ENCODE measurements at places on chromosomes 16 and 17.

DNA sequence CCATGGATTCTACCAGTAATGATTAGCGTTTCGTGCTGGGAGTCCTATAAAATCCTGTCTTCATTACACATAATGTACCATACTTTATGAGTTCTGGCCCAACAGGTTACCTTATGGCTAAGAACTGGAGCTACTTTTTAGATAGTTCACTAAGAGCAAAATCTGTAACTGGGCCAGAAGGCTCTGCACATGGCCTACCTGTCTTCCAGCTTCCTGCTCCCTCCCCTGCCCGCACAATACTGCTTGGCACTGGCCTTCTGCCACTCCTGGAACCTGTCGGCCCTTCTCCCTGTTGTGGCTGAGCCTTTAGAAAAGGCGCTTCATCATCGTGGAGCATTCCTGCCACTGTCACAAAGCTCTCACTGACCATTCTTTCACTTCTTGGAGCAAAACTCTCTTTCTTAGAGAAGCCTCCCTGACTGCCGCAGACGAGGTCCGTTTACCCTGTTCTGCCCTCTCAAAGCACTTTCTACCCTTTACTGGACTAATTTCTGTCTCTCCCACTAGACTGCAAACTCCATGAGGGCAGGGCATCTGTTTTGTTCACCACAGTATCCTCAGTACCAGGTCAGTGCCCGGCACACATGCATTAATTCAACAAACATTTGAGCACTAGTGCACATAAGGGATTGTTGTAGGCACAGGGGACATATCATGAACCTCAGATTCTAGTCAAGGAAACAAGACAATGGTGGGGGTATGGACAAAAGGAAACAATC is 116.5 kb downstream of the PARN start:
- H3K27ac ChIP-seq = no peak overlapping the region
- no peaks in the 10 kb centered on the region for H3K27me3 ChIP-seq
- no peaks in the 10 kb centered on the region for H3K4me1 ChIP-seq
- H3K4me3 ChIP-seq = no peak overlapping the region

DNA sequence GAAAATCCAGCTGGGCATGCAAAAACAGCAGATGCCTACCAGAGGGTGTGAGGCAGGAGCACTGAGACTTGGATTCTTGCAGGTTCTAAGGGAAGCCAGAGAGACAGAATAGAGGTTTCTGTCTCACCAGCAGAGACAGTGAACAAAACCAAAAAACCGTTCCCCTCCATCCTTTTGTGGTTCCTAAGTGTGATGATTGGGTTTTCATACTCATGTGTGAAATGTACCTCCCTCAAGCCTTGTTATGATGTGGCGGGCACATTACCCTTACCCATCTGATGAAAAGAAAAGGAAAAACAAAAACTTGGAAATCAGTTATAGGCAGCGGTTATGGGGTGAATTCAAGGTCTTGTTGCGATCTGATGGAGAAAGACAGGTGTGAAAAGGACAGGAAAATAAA is 172.6 kb upstream of the CDH13 start:
- no peak overlapping the region for H3K27ac ChIP-seq
- no peak overlapping the region for H3K4me3 ChIP-seq
- no peak for DNase-seq

DNA sequence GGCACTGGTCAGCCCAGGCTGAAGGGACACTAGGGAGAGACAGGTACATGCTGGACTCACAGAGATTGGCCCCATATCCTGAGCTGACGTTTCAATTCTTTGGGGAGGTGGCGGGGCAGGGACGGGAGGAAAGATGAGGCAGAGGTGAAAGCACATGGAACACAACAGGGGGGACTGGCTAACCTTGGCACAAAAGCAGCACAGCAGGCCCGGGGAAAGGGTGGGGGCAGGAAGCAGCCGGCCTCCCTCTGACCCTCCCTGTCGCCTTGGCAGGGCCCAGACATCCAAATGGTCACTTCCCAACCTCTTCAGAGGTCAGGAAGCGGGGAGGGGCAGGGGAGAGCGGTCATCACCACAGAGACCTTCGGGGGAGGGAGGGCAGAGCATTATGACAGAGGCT is 6.6 kb downstream of the VAT1 start:
- H3K36me3 ChIP-seq = peaks cover 43% of the 10 kb centered on the region
- no peaks in the 10 kb centered on the region for H3K27me3 ChIP-seq
- H3K4me1 ChIP-seq = peaks cover 14% of the 10 kb centered on the region
- no peak for DNase-seq
- H3K27ac ChIP-seq = no peak overlapping the region

DNA sequence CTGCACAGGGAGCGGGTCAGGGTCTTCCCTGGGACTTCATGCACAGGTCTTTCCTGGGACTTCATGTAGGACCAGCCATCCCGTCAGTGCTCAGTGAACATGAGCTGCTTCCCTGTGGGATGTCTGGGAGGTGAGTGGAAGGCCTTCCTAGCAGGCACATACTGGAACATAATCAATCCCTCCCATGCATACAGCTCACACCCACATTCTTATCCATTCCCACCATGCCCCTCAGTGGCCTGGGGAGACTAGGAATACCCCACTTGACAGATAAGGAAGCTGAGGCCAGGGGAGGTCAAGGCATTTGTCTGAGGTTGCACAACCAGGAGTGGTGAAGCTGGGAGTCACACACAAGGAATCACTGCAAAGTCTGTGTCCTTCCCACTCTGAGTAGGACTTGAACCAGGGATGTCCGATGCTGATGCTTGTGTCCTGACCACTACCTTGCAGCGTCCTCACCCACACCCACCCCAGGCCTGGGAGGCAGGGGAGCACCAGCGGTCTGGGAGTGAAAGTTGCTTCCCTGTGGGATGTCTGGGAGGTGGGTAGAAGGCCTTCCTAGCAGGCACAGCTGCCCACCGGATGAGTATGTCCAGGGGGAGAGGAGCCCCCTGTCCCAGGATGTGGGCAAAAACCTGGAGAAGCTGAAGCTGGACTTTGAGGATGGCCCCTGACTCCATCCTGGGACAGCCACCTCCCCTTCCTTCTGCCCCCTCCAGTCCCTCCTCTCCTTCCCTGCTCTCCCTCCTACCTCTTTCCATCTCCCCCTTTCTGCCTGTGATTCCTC is 1.0 kb upstream of the NLRC5 start:
- no peaks in the 10 kb centered on the region for H3K36me3 ChIP-seq
- H3K4me3 ChIP-seq = no peak overlapping the region
- no peak for DNase-seq
- H3K27me3 ChIP-seq = peaks cover 32% of the 10 kb centered on the region
- H3K4me1 ChIP-seq = peaks cover 2% of the 10 kb centered on the region

GRCh38 chr17:38942696-38943334 is 17.4 kb downstream of the LASP1NB start:
- no peaks in the 10 kb centered on the region for H3K36me3 ChIP-seq
- no peaks in the 10 kb centered on the region for H3K27me3 ChIP-seq
- H3K4me3 ChIP-seq = no peak overlapping the region
- DNase-seq = no peak

- peak; percentile 90 for DNase-seq
- peaks cover 13% of the 10 kb centered on the region for H3K36me3 ChIP-seq
- no peak overlapping the region for H3K27ac ChIP-seq
- H3K27me3 ChIP-seq = no peaks in the 10 kb centered on the region
- no peak overlapping the region for H3K4me3 ChIP-seq
Observed at GRCh38 chr17:42322382-42323267, 34.3 kb downstream of the STAT5A start.

- no peaks in the 10 kb centered on the region for H3K36me3 ChIP-seq
- DNase-seq = peak; percentile 37
- no peaks in the 10 kb centered on the region for H3K4me1 ChIP-seq
- H3K27ac ChIP-seq = no peak overlapping the region
Observed at GRCh38 chr17:10613775-10614513, 43.2 kb downstream of the MYH3 start.

GRCh38 chr17:71430281-71430680 is 690.5 kb upstream of the SOX9 start:
- H3K4me3 ChIP-seq = no peak overlapping the region
- no peak for DNase-seq
- H3K36me3 ChIP-seq = no peaks in the 10 kb centered on the region
- H3K27ac ChIP-seq = no peak overlapping the region
- no peaks in the 10 kb centered on the region for H3K4me1 ChIP-seq
- H3K27me3 ChIP-seq = no peaks in the 10 kb centered on the region

DNA sequence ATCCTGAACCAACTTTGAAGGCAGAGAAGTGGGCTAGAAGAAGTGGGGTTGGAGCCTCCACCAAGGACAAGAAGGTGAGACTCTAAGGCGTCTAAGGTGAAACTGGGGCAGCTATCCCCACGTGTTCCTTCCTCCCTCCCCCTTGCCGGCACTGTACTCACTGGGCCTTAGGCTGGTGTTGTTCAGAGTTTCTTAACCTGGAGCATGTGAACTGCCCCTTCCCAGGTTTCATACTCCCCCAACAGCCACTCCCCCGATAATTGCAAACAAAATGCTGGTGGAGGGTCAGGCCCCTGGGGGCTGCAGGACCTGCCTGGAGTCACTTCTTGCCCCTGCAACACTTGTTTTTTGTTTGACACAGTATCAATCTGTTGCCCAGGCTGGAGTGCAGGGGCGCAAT is 7.3 kb upstream of the SOCS3 start:
- H3K4me1 ChIP-seq = peaks cover 68% of the 10 kb centered on the region
- H3K36me3 ChIP-seq = no peaks in the 10 kb centered on the region
- H3K27ac ChIP-seq = peak overlapping the region; percentile 43
- H3K4me3 ChIP-seq = no peak overlapping the region

GRCh38 chr16:66905633-66906539 is 12.8 kb downstream of the CDH16 start:
- no peaks in the 10 kb centered on the region for H3K36me3 ChIP-seq
- no peak overlapping the region for H3K27ac ChIP-seq
- H3K4me3 ChIP-seq = no peak overlapping the region
- DNase-seq = no peak
- H3K27me3 ChIP-seq = no peaks in the 10 kb centered on the region
- no peaks in the 10 kb centered on the region for H3K4me1 ChIP-seq

DNA sequence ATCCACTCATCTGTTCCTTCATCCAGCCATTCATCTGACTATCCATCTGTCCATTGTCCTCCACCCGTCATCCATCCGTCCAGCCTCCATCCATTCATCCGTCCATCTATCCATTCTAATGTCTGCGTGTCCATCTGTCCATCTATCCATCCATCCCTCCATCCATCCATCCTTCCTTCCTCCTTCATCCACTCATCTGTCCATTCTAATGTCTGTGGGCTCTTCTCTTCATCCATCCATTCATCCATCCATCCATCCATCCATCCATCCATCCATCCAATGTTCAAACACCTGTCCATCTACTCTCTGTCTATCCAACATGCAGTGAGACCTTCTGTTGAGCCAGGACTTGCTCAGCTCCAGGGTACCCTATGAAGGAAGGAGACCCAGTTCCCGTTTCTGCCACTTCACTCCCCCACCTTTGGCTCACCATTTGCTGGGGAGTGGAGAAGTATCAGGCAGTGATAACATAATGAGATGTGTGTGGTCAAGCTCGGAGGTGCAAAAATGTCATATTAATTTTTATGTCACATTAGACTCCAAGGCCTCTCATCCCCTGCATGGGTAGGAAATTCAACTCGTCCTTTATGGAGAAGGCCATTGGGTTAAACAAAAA is 36.5 kb upstream of the ADGRG1 start:
- peaks cover 2% of the 10 kb centered on the region for H3K4me1 ChIP-seq
- DNase-seq = no peak
- H3K36me3 ChIP-seq = no peaks in the 10 kb centered on the region
- no peak overlapping the region for H3K4me3 ChIP-seq

DNA sequence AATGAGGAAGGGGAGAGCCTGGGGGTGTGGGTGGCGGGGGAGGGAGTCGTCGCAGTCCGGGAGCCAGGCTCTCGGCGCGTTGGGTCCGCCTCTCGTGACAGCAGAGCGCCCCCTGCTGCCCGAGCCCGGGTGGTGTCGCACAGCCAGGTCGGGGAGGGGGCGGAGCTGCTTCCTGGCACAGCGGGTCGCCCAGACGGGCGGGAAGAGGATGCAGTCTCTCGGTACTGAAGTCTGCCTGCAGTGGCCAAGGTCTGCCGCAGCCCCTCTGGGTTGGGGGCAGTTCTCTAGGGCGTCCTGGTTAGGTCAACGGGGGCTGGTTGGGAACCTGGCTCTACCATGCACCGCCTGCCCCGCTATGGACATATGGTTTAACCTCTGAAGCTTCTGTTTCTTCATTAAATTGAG is 38.2 kb upstream of the CCDC182 start:
- H3K27me3 ChIP-seq = no peaks in the 10 kb centered on the region
- peaks cover 10% of the 10 kb centered on the region for H3K4me1 ChIP-seq
- peak; percentile 52 for DNase-seq

GRCh38 chr16:27005386-27005785 is 61.3 kb upstream of the C16orf82 start:
- H3K27me3 ChIP-seq = no peaks in the 10 kb centered on the region
- no peaks in the 10 kb centered on the region for H3K36me3 ChIP-seq
- DNase-seq = no peak
- no peak overlapping the region for H3K4me3 ChIP-seq

- H3K36me3 ChIP-seq = no peaks in the 10 kb centered on the region
- no peak overlapping the region for H3K4me3 ChIP-seq
- no peaks in the 10 kb centered on the region for H3K27me3 ChIP-seq
- no peak for DNase-seq
- H3K4me1 ChIP-seq = no peaks in the 10 kb centered on the region
Observed at GRCh38 chr17:34118564-34118963, 136.5 kb upstream of the CCL2 start.

- H3K4me1 ChIP-seq = peaks cover 11% of the 10 kb centered on the region
- H3K27ac ChIP-seq = no peak overlapping the region
- H3K27me3 ChIP-seq = peaks cover 14% of the 10 kb centered on the region
- no peaks in the 10 kb centered on the region for H3K36me3 ChIP-seq
- DNase-seq = no peak
Observed at GRCh38 chr16:80931801-80932707, 74.6 kb downstream of the CMC2 start.
